ENCODE measurements at places on chromosomes 1 and 21.
A peak's percentile ranks its signal among the peaks of the same experiment; 100 is the strongest.

GRCh38 chr1:16521288-16521583 is 7.2 kb upstream of the RNU1-1 start:
- H3K4me3 ChIP-seq: peak overlapping the region; percentile 96
- peak overlapping the region; percentile 80 for H3K27ac ChIP-seq
- DNase-seq: no peak
- peaks cover 39% of the 10 kb centered on the region for H3K27me3 ChIP-seq
- H3K4me1 ChIP-seq: peaks cover 9% of the 10 kb centered on the region

DNA sequence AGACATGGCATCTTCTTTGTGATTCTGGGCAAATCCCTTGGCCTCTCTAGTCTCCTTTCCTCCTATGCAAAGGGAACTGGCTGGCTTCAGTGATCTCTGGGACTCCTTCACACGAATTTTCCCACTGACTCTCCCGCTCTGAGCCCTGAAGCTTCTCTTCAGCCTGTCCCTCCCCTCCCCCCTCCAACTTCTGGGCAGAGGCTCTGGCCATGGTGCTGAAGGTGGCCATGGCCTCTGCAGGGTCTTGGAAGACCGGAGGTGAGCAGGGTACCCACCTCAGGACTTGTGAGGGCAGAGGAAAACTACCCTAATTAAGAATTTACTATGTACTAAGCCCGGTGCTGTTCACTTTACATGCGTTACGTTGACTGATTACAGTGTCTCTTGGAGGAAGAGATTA is 29.4 kb upstream of the POU3F1 start:
- no peak overlapping the region for H3K4me3 ChIP-seq
- H3K36me3 ChIP-seq: no peaks in the 10 kb centered on the region
- H3K27ac ChIP-seq: no peak overlapping the region

DNA sequence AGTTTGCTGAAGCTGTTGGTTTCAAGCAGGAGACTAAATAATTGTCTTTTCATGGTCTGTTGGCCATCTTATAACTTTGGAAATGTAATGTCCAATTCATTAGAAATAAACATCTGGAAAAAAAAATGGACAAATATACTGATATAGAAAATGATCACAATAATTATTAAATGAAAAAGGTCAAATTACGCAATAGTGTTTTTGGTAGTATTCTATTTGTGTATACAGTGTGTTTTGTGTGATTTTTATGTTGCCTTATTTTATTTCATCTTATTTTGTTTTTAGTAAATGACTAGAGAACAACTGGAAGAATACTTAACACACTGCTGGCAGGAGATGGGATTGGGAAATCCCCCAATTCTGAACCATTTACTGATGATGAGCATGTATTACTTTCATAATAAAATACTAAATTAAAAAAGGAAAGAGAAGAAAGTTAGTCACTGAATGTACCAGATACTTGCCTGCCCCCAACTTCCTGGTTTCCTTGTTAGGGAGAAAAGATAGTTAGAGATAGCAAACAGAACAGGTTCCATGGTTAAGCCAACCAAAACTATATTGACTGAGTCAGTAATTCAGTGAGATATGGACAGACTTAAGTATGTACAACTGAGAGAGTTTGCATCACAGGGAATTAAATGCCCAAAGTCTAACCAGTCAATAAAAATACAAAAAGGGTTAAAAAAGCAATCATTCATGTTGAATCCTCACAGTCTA is 24.0 kb upstream of the SAMD13 start:
- H3K4me3 ChIP-seq: no peak overlapping the region
- H3K27me3 ChIP-seq: no peaks in the 10 kb centered on the region
- H3K27ac ChIP-seq: no peak overlapping the region
- no peaks in the 10 kb centered on the region for H3K36me3 ChIP-seq

DNA sequence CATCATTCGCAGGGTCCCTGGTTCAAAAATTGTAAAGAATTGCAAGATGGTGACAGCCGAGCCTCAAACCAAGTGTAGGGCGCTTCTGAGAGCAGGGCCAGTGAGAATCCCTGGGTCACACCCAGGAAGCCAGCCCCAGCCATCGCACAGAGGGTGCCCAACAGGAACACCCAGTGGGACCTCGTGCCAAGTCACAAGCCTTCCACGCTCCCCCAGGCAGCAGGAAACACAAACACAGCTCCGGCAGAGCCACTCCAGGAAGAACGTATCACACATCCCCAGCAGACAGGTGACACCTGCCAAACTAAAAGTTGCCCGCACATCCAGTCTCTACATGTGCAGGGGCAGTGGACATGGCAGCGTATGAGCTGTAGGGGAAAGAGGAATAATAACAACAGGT is 20.2 kb downstream of the DHRS3 start:
- no peak overlapping the region for H3K27ac ChIP-seq
- H3K36me3 ChIP-seq: no peaks in the 10 kb centered on the region
- no peak for DNase-seq
- H3K27me3 ChIP-seq: peaks cover 5% of the 10 kb centered on the region
- no peak overlapping the region for H3K4me3 ChIP-seq

DNA sequence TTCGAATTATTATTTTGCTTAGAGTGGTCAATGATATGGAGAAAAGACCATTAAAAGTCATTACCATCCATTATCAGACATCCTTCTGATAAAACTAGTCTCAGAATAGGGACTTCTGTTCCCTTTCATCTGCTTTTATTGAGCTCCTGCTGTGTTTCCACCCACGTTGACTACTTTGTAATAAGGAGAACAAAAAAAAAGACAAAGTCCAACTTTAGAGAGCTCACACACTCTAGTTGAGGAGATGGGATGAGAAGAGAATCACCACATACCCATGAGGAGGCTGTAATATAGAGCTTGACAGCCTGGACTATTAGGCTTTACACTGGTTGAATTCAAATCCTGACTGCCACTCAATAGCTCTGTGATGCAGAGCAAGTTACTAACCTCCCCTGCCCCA is 27.8 kb upstream of the ALDH9A1 start:
- H3K36me3 ChIP-seq: peaks cover 5% of the 10 kb centered on the region
- no peak overlapping the region for H3K4me3 ChIP-seq
- no peak for DNase-seq
- H3K27me3 ChIP-seq: no peaks in the 10 kb centered on the region
- no peaks in the 10 kb centered on the region for H3K4me1 ChIP-seq

GRCh38 chr1:200907611-200908097 is 13.0 kb downstream of the INAVA start:
- H3K4me1 ChIP-seq: no peaks in the 10 kb centered on the region
- H3K27ac ChIP-seq: no peak overlapping the region
- H3K36me3 ChIP-seq: peaks cover 31% of the 10 kb centered on the region
- no peaks in the 10 kb centered on the region for H3K27me3 ChIP-seq
- no peak overlapping the region for H3K4me3 ChIP-seq
- no peak for DNase-seq

DNA sequence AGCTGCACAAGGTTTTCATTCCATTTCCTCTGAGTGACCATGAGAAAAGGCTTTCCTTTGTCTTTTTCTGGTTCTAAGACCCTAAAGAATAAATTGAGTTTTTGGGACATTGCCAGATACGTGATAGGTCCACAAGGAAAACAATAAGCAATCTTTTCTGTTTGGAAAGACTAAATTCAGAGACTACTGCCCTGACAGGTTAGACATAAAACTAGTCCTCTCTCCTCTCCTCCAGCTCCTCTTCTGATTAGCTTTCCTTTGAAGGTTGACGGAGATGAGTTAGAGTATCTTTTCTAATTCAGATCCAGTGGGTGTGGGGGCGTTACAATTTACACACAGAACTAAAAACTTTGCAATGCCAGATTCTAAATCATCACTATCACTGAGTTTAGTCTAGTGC is 57.8 kb upstream of the C1orf53 start:
- H3K4me1 ChIP-seq: peaks cover 27% of the 10 kb centered on the region
- DNase-seq: no peak
- H3K27ac ChIP-seq: no peak overlapping the region
- H3K36me3 ChIP-seq: no peaks in the 10 kb centered on the region

DNA sequence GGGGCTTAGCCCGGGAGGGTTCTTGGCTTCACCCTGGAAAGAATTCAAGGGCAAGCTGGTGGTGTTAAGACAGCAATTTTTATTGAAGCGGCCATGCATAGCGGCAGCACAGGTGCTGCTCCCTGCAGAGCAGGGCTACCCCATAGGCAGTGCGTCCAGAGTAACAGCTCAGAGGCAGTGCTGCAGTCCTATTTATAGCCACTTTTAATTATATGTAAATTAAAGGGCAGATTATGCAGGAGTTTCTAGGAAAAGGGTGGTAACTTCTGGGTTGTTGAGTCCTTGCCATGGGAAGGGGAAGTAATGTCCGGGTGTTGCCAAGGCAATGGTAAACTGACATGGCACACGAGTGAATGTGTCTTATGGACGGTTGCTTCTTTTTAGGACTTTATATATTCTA is 57.0 kb downstream of the VPS26C start:
- DNase-seq: no peak
- no peaks in the 10 kb centered on the region for H3K27me3 ChIP-seq
- no peak overlapping the region for H3K4me3 ChIP-seq
- H3K27ac ChIP-seq: no peak overlapping the region

GRCh38 chr1:101108111-101108500 is 82.5 kb upstream of the DPH5 start:
- no peak for DNase-seq
- no peak overlapping the region for H3K4me3 ChIP-seq
- H3K27me3 ChIP-seq: no peaks in the 10 kb centered on the region
- H3K36me3 ChIP-seq: no peaks in the 10 kb centered on the region

DNA sequence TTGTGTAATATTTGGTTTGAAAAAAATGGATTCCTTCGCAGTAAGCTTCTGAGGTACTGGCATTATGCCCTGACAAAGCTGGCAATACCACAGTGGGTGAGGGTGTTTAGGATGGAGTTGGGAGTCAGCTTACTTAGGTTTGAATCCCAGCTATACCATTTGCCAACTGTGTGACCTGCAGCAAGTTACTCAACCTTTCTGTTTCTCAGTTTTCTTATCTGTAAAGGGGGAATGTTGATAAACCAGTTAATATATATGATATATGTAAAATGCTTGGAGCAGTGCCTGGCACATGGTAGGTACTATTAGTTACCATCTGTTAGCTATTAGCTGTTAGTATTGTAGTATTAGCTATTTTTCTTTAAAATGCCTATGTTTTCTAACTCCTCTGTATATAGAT is 4.9 kb upstream of the HDGF start:
- no peaks in the 10 kb centered on the region for H3K27me3 ChIP-seq
- H3K4me1 ChIP-seq: peaks cover 14% of the 10 kb centered on the region
- H3K36me3 ChIP-seq: no peaks in the 10 kb centered on the region
- no peak overlapping the region for H3K4me3 ChIP-seq
- no peak overlapping the region for H3K27ac ChIP-seq

DNA sequence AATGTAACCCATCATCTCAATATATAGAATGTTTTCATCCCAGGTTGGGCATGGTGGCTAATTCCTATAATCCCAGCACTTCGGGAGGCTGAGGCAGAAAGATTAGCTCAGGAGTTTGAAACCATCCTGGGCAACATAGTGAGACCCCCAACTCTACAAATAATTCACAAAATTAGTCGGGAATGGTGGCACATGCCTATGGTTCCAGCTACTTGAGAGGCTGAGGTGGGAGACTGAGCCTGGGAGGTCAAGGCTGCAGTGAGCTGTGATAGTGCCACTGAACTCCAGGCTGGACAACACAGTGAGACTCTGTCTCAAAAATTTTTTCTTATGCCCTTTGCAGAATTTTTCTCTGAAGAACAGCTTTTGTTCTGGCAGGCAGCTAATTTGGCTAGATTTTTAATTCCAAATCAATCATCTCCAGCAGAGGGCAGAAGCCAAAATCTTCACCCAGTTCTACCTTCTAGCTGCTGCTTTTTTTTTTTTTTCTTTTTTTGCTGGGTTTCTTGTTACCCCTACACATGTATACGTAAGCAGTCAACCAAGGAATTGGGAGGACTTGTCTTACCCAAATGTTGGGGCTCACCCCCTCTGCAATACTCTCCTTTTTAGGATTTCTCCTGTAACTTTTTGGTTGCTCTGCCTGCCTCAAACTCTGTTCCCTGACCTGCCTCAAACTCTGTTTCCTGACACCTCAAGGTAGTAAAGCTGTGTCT is 2.7 kb upstream of the RAD54L start:
- H3K4me3 ChIP-seq: no peak overlapping the region
- peaks cover 17% of the 10 kb centered on the region for H3K4me1 ChIP-seq
- no peak for DNase-seq
- peaks cover under 1% of the 10 kb centered on the region for H3K27me3 ChIP-seq

- no peaks in the 10 kb centered on the region for H3K36me3 ChIP-seq
- H3K27ac ChIP-seq: 0 out of 2 replicates have a peak overlapping the region, but pooled peaks have one; percentile 26
- DNase-seq: no peak
- H3K27me3 ChIP-seq: no peaks in the 10 kb centered on the region
Observed at GRCh38 chr1:11697188-11697892, 5.8 kb downstream of the DRAXIN start.

DNA sequence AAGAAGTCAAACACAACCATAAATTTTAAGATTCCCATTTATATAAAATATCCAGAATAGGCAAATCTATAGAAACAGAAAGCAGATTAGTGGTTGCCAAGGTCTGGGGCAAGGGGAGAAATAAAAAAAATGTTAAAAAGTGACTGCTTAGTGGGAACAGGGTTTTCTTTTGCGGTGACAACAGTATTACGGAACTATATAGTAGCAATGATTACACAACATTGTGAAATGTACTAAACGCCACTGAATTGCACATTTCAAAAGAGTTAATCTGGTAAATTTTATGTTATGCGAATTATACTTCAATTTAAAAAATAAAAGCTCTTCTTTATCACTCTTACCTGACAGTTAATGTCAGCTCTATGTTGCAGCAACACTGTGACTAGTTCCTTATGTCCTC is 105.2 kb downstream of the ACBD6 start:
- no peak overlapping the region for H3K27ac ChIP-seq
- no peak overlapping the region for H3K4me3 ChIP-seq
- no peak for DNase-seq
- H3K36me3 ChIP-seq: peaks cover 20% of the 10 kb centered on the region
- H3K4me1 ChIP-seq: no peaks in the 10 kb centered on the region

DNA sequence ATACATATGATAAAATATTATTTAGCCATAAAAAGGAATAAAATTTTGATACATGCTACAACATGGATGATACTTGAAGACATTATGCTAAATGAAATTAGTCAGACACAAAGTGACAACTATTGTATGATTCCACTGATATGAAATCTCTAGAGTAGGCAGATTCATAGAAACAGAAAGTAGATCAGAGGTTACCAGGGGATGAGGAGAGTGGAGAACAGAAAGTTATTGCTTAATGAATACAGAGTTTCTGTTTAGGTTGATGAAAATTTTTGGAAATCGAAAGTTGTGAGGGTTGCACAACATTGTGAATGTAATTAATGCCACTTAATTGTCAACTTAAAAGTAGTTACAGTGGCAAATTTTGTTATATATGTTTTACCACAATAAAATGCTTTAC is 315.7 kb upstream of the USP25 start:
- no peak overlapping the region for H3K4me3 ChIP-seq
- peaks cover 5% of the 10 kb centered on the region for H3K36me3 ChIP-seq
- peaks cover 8% of the 10 kb centered on the region for H3K4me1 ChIP-seq
- no peak for DNase-seq
- no peak overlapping the region for H3K27ac ChIP-seq
- H3K27me3 ChIP-seq: no peaks in the 10 kb centered on the region

- H3K4me1 ChIP-seq: peaks cover 30% of the 10 kb centered on the region
- peak overlapping the region; percentile 88 for H3K4me3 ChIP-seq
- H3K27me3 ChIP-seq: peaks cover 61% of the 10 kb centered on the region
- H3K27ac ChIP-seq: no peak overlapping the region
Observed at GRCh38 chr1:201537891-201538611, 876 bp upstream of the NAV1 start.

GRCh38 chr1:1144843-1145546 is 28.7 kb upstream of the TTLL10 start:
- H3K27me3 ChIP-seq: no peaks in the 10 kb centered on the region
- H3K4me3 ChIP-seq: no peak overlapping the region
- peaks cover 6% of the 10 kb centered on the region for H3K4me1 ChIP-seq
- DNase-seq: no peak
- H3K27ac ChIP-seq: no peak overlapping the region

- no peak overlapping the region for H3K4me3 ChIP-seq
- H3K36me3 ChIP-seq: peaks cover 7% of the 10 kb centered on the region
- DNase-seq: no peak
- H3K4me1 ChIP-seq: peaks cover 76% of the 10 kb centered on the region
- H3K27ac ChIP-seq: peak overlapping the region; percentile 75
Observed at GRCh38 chr1:202800742-202801141, 7.5 kb downstream of the KDM5B start.
